ENCODE measurements at places on chromosomes 16 and 17. TPM values are rescaled to one million over a fixed set of nuclear protein-coding genes. Genes with fewer than 3 reads are reported as not detected.

IST1 gene
- 175 TPM for total RNA-seq

WNT9B gene
- not detected for total RNA-seq

SBK1 gene
- total RNA-seq: under 0.01 TPM

PRKCB gene
- total RNA-seq: not detected

AANAT gene
- not detected for total RNA-seq

CHST4 gene
- total RNA-seq: under 0.01 TPM

NHLRC4 gene
- 0.56 TPM for total RNA-seq

PRR35 gene
- not detected for total RNA-seq

ZNF205 gene
- 8.2 TPM for total RNA-seq

ZP2 gene
- not detected for total RNA-seq

SSTR5 gene
- not detected for total RNA-seq

NUPR1 gene
- total RNA-seq: 5.8 TPM

KCNJ16 gene
- not detected for total RNA-seq

SMIM36 gene
- not detected for total RNA-seq

TBC1D3 gene
- not detected for total RNA-seq

UNC13D gene
- total RNA-seq: under 0.01 TPM

TRAPPC1 gene
- total RNA-seq: 31.4 TPM

EFCAB5 gene
- total RNA-seq: not detected

HNF1B gene
- total RNA-seq: not detected
